ENCODE measurements at places on chromosomes 2 and 18. TPM values are rescaled to one million over a fixed set of nuclear protein-coding genes. Genes with fewer than 3 reads are reported as not detected.
A peak's percentile ranks its signal among the peaks of the same experiment; 100 is the strongest.

DNA sequence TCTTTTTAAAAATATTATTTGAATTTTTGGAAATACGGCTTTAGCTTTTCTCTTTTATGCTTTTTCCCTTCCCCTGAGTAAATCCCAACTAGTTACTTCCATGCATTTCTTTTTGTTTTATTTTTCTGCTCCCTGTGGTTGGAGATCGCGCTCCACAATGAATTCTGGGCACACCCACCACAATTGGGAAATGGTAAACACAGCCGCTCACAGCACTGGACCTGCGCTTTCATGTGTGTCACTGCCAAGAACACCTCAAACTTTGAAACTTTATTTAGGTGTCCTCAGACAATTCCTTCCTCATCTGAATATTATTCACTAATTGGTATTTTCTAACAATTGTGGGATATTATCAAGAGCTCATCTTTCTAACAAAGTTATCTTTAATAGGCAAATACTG lies 82.8 kb upstream of the TMEM18 start:
- DNase-seq: no peak

DNA sequence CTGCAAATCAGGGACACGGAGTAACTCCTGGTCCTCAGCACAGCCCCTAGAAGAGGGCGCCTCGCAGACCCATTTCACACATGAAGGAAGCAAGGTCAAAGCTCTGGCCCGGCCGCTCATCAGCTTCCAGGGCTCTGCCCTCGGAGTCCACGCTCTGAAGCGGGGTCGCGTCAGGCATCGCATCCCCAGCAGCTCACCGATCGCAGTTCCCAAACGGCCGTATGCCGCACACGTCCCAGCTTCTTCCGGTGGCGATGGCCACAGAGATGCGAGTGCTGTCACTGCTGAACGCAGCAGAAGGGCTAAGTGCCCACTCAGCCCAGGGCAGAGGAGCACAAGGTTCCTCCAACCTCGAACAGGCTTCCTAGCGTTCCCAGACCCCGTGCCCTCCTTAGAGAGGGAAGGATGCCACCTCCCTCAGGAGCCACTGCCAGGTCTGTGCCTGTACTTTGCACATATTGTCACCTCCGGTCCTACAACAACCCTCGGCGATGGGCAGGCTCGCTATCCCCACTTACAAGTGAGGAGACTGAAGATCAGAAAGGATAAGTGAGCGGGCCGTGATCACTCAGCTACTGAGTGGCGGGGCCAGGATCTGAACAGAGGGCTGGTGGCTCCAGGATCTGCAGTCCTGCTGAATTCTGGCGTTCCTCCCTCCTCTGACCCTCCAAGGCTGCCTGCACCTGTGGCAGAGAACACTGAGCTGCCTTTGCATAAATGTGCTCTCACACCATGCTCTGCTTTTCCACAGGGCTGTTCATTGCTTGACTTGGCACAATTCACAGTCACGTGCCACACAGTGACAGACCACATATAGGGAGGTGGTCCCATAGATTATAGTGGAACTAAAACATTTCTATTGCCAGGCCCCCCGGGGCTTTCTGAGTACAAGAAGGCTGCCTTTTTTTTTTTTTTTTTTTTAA lies 71.4 kb downstream of the COPS8 start:
- DNase-seq: no peak

DNA sequence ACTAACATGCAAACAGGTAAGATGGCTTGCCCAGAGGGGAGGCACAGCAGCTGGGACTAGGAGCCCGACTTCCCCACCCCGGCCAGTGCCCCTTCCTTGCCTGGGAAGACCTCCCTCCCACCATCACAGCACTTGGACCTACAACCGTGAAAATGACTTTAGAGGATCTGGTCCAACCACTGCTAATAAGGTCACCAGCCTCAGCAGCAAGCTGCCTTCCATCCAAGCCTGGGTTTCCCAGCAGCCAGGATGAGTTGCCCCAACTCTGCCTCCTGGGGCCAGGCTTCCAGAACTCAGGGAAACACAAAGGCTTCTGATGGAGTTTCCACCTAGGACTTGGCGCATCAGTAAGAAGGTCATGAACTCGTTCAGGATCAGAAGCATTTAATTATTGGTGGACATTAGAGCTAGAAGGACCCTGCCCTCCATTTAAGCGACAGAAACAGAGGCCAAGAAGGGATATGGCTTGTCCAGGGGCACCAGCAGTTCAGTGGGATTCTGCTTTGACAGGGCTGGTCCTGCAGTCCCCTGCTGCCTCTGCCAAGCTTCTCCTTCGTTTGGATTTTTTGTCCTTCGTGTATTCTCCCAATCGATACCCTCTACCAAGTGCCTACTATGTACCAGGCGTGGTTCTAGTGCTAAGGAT lies 403.0 kb upstream of the ID2 start:
- no peak for DNase-seq

NAT8 gene
- not detected for total RNA-seq

- no peak for DNase-seq
These were observed 16.3 kb upstream of the HPCAL1 start for GRCh38 chr2:10286216-10287037.

- no peak for DNase-seq
These were observed 2.8 kb downstream of the PHLPP1 start for GRCh38 chr18:62717925-62718800.

GRCh38 chr2:130729322-130730299 lies 741 bp downstream of the GPR148 start:
- DNase-seq: no peak

KIAA2012 gene
- total RNA-seq: 0.89 TPM

GRCh38 chr2:143255899-143256298 lies 126.7 kb downstream of the ARHGAP15 start:
- DNase-seq: no peak

CASP8 gene
- 114 TPM for total RNA-seq

- no peak for DNase-seq
These were observed 15.0 kb downstream of the KANSL3 start for GRCh38 chr2:96623116-96623515.

DSG2 gene
- total RNA-seq: not detected

DNAH6 gene
- total RNA-seq: 0.15 TPM

ACTG2 gene
- total RNA-seq: not detected

DNA sequence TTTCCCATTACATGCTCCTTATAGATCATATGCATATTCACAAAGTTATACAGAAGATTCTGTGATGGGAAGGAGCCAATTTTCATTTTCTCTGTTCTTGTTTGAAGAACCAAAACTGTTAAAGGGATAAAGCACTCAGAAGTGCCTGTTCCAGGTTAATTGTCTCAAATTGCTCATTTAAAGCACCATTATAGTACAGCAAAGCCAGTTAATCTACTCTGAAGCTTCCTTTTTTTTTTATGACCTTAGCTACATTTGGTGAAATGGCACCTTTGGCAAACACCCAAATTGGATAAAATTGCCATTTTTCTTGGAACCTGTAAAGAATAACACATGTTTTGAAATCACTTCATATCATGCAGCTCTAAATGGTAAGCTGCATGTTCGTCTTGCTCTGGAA lies 1092.3 kb downstream of the BCL11A start:
- DNase-seq: no peak

GRCh38 chr2:199596549-199596948 lies 138.8 kb upstream of the SATB2 start:
- DNase-seq: peak; percentile 68

- DNase-seq: peak; percentile 53
These were observed 5.5 kb downstream of the CEBPZOS start for GRCh38 chr2:37201766-37202165.

DNA sequence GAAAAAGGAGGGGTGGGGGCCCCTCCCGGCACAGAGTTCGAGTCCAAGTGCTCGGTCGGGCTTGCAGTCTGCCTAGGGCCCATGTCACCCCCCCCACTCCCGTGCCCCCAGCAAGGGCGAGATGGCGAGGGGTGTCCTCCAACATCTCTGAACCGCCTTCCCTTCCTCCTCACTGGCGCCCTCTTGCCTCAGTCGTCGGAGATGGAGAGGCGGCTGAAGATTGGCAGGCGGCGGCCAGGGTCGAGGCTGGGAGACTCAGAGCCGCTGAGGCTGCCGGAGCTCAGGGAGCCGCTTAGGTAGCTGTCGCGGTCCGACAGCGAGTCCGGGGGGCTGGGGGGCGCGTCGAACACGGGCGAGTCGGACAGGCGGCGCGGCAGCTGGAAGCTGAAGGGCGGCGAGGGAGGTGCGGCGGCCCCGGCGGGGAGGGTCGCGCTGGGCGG lies 2.3 kb downstream of the ZFP36L2 start:
- DNase-seq: peak; percentile 85

GRCh38 chr2:158647436-158648231 lies 147.5 kb upstream of the DAPL1 start:
- no peak for DNase-seq

- DNase-seq: no peak
These were observed 206.7 kb downstream of the SH3RF3 start for GRCh38 chr2:109335631-109336176.
